ENCODE measurements at places on chromosomes 12 and 14. TPM values are rescaled to one million over a fixed set of nuclear protein-coding genes. Genes with fewer than 3 reads are reported as not detected.

The EPYC gene
- not detected for total RNA-seq

The BMP4 gene
- total RNA-seq: 77.5 TPM

The CCDC177 gene
- not detected for total RNA-seq

The GALNT6 gene
- total RNA-seq: 115 TPM

The ASPG gene
- not detected for total RNA-seq

The FGF23 gene
- total RNA-seq: not detected

The GPD1 gene
- total RNA-seq: not detected

The INHBC gene
- total RNA-seq: not detected

The WNT5B gene
- total RNA-seq: 40.3 TPM

The STXBP6 gene
- total RNA-seq: 4.5 TPM

The NRIP2 gene
- 0.17 TPM for total RNA-seq

The IL22 gene
- not detected for total RNA-seq

The ACSM4 gene
- total RNA-seq: not detected

The ITGA5 gene
- total RNA-seq: 232 TPM

The ESRRB gene
- not detected for total RNA-seq

The PLXNC1 gene
- 86.9 TPM for total RNA-seq

The SLC2A14 gene
- total RNA-seq: 0.17 TPM

The PPTC7 gene
- 4.9 TPM for total RNA-seq

The CEP170B gene
- total RNA-seq: 10.3 TPM

The NFYB gene
- 48.0 TPM for total RNA-seq

The GSC gene
- total RNA-seq: 0.51 TPM

The KRT83 gene
- not detected for total RNA-seq

The HAL gene
- 0.17 TPM for total RNA-seq

The MFAP5 gene
- total RNA-seq: 9.0 TPM

The FSCB gene
- not detected for total RNA-seq

The PRB2 gene
- not detected for total RNA-seq

The TMPRSS12 gene
- total RNA-seq: not detected

The KRT75 gene
- total RNA-seq: not detected

The ZFYVE1 gene
- 22.1 TPM for total RNA-seq

The HCFC2 gene
- total RNA-seq: 28.0 TPM

The CD27 gene
- total RNA-seq: 0.17 TPM

The MMAB gene
- total RNA-seq: 56.1 TPM

The ANO4 gene
- 11.3 TPM for total RNA-seq

The RNF212B gene
- total RNA-seq: not detected
